Fibroblast of skin of scalp (primary cell): ENCODE measurements at places on chromosomes 1 and 21.
A peak's percentile ranks its signal among the peaks of the same experiment; 100 is the strongest.

DNA sequence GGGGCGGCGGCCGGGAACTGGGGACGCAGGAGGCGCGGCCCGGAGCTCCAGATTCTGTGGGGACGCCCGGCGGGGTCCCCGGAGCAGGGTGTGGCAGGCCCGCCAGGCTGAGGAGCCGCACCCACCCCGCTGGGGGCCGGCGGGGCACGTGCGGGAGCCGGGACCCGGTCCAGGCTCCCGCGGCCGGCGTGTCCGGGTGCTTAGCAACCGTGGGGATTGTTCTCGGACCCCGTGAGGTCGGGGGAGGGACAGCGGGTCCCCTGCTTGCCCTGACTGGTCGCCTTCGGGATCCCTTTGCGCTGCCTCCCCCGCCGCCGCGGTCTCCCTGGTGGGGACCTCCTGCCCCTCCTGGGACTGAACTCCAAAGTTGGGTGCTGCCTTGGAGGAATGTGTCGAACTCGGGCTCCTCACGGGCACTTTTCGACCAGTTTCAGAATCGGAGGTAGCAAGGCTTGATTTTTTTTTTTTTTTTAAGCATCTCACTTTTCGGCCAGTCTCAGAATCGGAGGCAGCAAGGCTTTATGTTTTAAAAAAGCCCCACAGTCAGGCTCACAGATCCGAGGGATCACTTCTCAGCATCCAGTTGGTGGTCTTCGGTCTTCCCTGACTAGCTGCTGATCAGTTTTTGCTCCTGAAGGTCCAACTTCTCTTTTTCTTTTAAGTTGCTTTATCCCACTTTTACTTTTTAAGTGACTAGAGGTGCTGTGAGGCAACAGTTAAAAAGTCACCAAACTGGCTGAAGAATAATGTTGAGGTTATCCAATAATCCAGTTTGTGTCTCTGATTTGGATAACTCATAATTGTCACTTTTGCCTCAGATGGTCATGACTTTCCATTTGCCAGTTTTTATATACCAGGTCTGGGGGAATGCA, 648 bp downstream of the FAM76A start:
- DNase-seq: peak; percentile 37

DNA sequence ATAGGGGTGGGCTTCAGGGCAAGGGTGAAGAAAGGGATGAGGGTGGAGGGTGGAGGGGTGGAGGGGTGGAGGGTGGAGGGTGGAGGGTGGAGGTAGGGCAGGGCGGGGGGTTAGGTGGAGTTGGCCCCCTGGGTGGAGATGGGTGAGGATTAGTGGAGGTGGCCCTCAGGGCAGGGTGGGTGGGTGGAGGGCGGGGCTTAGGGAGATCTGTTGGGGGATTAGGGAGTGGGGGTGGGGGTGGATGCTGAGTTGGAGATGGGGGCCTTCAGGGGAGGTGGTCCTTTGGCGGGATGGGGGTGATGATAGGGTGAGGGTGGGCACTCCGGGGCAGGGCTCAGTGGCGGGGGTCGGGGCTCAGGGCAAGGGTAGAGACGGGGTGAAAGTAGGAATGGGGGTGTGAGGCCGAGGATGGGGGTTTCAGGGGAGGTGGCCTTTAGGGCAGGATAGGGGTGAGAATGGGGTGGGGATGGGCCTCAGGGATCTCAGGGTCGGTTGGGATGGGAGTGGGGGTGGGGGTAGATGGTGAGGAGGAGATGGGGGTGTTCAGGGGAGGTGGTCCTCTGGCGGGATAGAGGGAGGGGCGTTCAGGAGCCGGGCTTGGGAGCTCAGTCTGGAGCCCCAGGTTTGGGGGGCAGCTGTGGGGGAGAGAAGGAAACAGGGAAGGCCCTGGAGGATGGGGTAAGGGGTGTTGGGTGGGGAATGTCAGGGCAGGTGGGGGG, 800 bp upstream of the DNMT3L start:
- DNase-seq: no peak

- DNase-seq: no peak
Observed at GRCh38 chr1:155941845-155942531, 550 bp downstream of the RXFP4 start.

GRCh38 chr1:35718492-35719336, at the start of gene C1orf216:
Gene C1orf216, minus strand, starts transcription at chr1:35718884. Its CDS starts 2,563 bp downstream, at chr1:35716321.
- DNase-seq: peak; percentile 77

DNA sequence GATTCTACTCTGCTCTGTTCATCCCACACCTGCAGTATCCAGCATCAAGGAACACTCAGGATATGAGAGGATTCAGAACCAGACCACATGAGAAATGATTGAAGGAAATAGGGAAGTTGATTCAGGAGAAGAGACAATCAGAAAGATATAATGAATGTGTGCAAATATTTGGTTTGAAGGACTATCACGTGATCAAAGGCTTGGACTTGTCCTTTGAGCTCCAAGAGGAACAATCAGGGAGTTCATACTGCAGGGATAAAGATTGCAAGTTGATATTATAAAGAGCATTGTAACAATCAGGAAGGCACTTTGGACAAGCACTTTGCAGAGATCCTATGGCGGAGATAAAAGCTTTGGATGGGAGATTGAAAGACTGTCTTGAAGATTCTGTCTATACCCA, 13.9 kb upstream of the PIGM start:
- no peak for DNase-seq

DNA sequence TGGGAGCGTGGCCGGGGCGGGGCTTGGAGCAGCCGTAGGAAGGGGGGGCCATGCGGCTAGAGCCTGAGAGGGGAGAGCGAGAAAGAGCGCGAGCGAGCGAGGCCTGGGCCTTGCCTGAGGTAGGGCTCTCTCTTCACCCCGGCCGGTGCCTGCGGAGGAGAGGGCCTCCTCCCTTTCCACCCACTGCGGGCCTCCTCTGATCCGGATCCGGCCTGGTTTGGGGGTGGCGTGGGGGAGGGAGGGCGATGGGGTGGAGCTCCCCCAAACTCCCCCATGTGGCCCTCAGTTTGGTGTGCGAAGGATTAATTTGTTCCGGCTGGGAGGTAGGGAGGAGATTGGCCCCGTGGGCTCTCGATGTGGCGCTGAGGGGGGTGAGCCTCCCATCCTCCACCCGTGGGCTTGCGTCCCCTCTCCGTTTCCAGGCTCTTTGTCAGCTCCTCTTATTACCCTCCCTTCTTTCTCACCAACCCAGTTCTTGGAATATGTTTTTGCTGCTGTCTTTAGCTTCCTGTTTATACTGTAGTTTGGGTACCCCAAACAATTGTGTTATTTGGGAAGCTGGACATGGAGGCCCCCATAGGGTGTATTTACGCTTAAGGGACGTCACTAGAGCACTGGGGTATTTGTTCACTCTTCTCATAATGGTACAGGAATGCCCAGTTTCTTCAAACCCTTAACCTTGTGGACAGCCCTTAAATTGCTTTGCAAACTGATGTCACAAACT, 685 bp downstream of the UBAP2L start:
- peak; percentile 57 for DNase-seq

- no peak for DNase-seq
Observed at GRCh38 chr1:3498986-3499385, 44.5 kb downstream of the ARHGEF16 start.

DNA sequence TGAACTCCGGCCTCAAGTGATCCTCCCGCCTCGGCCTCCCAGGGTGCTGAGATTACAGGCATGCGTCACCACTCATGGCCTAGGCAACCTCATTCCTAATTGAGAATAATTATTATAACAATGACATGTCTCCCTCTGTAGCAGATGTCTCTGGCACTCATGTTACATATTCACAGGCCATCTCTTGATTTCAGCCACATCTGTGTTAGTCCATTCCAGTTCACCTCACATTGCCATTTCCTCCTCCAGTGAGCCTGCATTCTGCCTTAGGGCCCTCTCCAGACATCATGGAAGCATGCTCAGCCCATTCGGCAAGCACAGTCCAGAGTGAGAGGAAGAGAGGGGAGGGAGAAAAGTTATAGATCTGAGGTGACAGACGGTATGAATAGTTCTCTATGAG, 32.5 kb downstream of the CDKN2C start:
- no peak for DNase-seq

GRCh38 chr1:12409681-12410080, 179.9 kb downstream of the VPS13D start:
- DNase-seq: no peak

DNA sequence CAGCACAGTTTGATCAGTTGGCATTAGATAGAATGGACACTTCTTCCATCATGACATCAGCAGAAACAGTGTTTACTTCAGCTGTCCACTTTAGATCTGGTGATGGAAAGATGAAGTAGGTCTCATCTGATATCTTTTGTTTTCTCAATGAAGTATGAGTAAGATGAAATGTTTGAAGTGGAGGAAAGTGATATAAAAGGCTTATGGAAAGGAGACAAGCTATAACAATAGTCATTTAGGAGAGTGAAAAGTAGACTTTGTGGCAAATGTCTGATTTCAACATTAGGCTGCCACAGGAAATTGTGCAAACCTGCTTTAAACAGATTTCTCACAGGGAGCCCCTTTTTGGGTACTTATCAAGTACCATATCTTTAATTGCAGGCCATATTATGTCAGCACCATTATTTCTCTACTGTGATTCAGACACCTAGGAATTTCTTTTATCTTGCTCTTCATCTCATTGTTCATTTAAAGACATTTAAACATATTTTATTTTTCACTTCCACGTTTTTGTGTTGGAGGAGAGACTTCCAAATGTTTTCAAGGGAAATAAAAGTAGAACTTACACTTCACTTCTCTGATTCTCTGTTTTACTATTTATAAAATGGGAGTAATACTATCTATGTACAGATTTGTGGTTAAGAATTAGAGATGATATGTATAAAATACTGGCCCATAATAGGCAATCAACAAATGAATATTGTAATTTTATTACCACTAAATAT, 18.1 kb downstream of the PDC start:
- peak; percentile 9 for DNase-seq

GRCh38 chr1:221916176-221916575, 174.3 kb upstream of the DUSP10 start:
- no peak for DNase-seq

GRCh38 chr1:231216498-231216897, 24.5 kb upstream of the GNPAT start:
- no peak for DNase-seq

DNA sequence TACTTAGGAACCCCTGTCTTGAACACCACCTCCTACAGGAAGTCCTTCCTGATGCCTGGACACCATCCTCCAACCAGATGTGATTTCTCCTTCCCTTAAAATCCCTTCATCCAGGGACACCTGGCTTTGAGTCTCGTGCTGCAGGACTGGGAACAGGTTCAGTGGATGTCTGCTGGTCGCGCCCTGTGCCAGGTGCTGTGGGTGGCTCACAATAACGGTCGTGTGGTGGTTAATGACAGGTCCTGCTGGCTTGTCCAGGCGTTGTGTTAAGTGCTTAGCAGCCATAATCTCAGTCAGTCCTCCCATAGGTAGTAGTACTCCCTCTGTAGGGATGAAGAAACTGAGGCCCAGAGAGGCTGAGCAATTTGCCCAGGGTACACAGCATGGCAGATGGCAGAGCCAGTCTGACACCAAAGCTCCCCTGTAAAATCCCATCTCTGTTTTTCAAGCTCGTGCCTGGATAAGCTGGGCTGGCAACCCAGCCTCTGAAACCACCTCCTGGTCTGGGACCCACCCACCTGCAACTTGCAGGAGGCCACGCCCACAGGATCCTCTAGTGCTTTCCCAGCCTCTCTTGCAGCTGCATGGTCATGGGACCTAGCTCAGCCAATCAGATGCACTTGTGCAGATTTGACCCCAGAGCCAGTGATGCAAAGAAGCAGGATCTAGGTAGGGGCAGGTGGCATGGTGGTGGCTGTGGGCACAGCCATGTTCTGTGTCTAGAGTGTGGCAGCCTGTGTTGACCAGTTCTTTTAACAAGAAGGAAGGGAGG, 106.0 kb upstream of the IFFO2 start:
- DNase-seq: no peak

- no peak for DNase-seq
Observed at GRCh38 chr1:229000187-229000586, 264.9 kb downstream of the RHOU start.

DNA sequence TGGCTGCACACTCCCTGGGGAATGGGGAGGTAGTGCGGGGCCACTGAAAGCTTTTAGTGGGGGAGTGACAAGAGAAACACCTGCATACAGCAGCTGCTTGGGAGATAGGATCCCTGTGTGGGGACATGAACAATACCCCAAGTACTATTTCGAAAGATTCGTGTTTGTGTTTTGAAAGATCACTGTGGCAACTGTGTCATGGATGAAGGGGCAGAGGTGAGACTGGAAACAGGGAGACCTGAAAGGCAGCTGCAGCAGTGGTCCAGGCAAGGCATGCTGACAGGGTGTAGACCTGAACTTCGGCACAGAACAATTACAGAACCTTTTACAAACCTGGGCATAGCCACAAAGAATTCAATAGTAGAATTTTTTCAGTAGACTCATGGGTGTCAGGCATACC, 32.9 kb downstream of the TENT5C start:
- no peak for DNase-seq

- DNase-seq: no peak
Observed at GRCh38 chr1:152968248-152968647, 2.2 kb upstream of the SPRR4 start.

GRCh38 chr1:204623365-204623893, 62.1 kb downstream of the LRRN2 start:
- peak; percentile 3 for DNase-seq

DNA sequence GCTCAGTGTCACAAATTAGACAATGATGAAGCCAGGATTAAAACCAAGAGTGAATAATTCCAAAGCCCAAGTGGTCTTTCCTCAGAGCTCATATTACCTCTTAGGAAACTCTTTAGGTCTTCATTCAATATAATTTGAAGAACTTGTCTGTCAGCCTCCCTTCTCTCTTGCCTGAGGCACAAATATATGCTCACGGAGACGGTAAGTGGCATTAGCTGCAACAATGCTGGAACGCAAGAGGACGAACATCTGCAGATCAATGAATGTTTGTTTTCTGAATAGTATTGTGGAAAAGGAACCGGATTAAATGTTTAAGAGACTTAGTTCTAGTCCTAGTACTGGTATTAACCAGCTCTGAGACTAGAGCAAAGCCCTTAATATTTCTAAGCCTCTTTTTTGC, 39.7 kb upstream of the LYST start:
- DNase-seq: no peak

GRCh38 chr1:84991097-84991920, 5.6 kb downstream of the MCOLN2 start:
- no peak for DNase-seq

- peak; percentile 23 for DNase-seq
Observed at GRCh38 chr1:63868268-63868781, 94.5 kb downstream of the ROR1 start.

DNA sequence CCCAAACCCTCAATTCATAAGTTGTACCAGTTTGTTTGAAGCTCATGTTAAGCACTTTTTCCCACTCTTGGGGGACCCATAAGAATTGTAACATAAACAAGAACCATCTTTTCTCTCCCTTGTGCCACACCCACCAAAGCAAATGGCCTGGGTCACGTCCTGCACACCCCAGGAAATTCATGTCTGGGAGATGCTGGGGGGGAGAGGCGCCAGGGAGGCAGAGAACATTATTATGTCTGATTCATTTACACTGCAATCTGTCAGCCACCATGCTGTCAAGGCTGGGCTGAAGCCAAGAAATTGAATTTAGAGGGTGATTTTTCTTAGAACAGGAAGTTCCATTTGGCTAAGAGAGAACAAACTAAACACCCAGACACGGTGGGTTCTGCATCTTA, 37.2 kb upstream of the IPO9 start:
- DNase-seq: peak; percentile 97

- peak; percentile 66 for DNase-seq
Observed at GRCh38 chr1:217660353-217661062, 29.4 kb downstream of the SPATA17 start.

- DNase-seq: peak; percentile 51
Observed at GRCh38 chr1:186983327-186983726, 154.6 kb downstream of the PLA2G4A start.
